ENCODE measurements at places on chromosomes 3 and 15.

- no peak for DNase-seq
These were observed 45.2 kb upstream of the DPPA4 start for GRCh38 chr3:109382588-109382987.

DNA sequence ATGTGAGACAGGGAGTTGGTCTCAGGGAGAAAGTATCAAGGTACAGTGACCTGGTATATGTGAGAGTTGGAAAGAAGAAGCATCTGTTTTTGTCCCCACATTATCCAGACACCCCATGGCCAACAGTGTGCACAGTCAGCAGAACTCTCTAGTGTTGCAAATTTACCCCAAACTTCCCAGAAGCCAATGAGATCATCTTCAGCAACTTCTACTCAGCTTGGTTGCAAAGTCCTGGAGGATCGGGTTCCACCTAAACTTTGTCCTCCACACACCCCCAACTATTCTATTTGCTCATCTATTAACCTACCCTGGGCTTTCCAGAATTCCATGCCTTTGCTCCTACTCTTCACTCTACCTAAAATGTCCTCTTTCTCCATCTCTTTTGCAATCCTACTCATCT is 15.7 kb downstream of the RBSN start:
- DNase-seq: no peak

GRCh38 chr15:75712668-75713337 is at the start of gene CSPG4:
CSPG4 (minus strand) TSS chr15:75712848; CDS start chr15:75712755, 93 bp downstream.
- peak; percentile 65 for DNase-seq

DNA sequence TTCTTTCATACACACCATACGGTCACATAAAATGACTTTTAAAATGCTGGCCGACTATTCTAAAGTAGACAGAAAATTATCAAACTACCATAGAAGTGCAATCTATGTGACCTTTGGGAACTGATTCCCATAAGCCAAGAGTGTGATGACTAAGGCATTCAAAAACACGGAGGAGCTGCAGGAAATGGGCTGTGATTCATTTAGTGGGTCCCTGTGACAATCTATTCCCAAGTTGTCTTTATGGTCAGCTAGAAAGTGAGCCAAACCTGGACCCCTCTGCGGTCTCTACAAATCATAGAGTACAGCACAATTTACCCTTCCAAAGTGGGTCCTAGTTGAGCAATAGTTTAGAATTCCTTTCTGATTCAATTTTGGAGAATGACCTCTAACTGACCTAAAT is 251.5 kb upstream of the CBLB start:
- DNase-seq: peak; percentile 43

GRCh38 chr3:13717222-13717895 is 162.5 kb downstream of the WNT7A start:
- no peak for DNase-seq

- DNase-seq: peak; percentile 54
These were observed 1.9 kb upstream of the MEX3B start for GRCh38 chr15:82047453-82048400.
